ENCODE measurements at places on chromosomes 4 and X.
A peak's percentile ranks its signal among the peaks of the same experiment; 100 is the strongest.

- DNase-seq: no peak
- peaks cover 11% of the 10 kb centered on the region for H3K4me1 ChIP-seq
- no peak overlapping the region for H3K27ac ChIP-seq
Observed at GRCh38 chr4:80069108-80069836, 3.8 kb downstream of the ANTXR2 start.

- no peaks in the 10 kb centered on the region for H3K4me1 ChIP-seq
- no peaks in the 10 kb centered on the region for H3K27me3 ChIP-seq
- no peak for DNase-seq
- no peaks in the 10 kb centered on the region for H3K36me3 ChIP-seq
- H3K4me3 ChIP-seq: no peak overlapping the region
Observed at GRCh38 chr4:133081246-133081645, 67.8 kb upstream of the PCDH10 start.

DNA sequence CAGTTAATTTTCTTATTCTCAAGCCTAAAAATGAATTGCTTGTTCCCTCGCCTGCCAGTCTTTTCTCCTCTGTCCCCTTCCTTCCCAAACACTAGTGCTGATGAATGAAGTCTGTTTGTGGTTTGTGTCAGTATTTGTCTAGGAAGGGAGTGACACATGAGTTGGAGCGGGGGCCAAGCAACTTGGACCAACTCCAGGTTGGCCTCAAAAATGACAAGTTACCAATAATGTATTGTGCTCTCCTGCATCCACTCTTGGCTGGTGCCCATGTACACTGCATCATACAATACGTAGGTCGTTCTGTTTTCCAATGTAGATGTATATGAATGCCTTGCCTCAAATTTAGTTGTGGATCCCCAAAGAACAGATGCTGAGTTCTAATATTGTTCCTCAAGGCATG lies 223.0 kb upstream of the GPC4 start:
- H3K4me1 ChIP-seq: no peaks in the 10 kb centered on the region
- H3K27me3 ChIP-seq: no peaks in the 10 kb centered on the region
- H3K36me3 ChIP-seq: no peaks in the 10 kb centered on the region
- no peak overlapping the region for H3K4me3 ChIP-seq

GRCh38 chr4:99832321-99832720 lies 15.7 kb downstream of the DAPP1 start:
- H3K4me1 ChIP-seq: no peaks in the 10 kb centered on the region
- H3K36me3 ChIP-seq: no peaks in the 10 kb centered on the region
- DNase-seq: peak; percentile 43
- H3K27me3 ChIP-seq: no peaks in the 10 kb centered on the region
- H3K27ac ChIP-seq: no peak overlapping the region

DNA sequence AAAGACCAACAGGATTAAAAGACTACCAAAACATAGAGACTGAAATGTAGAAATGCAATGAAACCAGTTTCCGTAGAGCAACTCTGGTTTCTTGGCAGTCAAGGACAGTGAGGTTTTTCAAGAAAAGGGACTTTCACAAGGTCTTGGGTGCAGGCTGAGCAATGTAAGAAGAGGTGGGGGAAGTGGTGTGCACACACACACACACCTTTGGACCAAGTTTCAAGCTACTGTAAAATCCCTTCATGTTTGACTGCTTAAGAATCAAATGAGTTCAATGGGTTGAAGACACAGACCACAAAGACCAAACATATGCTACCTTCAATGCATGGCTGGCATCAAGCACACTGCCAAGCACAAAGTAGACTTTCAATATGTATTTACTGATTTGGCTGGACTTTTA lies 17.8 kb upstream of the MCF2 start:
- no peak for DNase-seq
- no peaks in the 10 kb centered on the region for H3K4me1 ChIP-seq
- H3K36me3 ChIP-seq: no peaks in the 10 kb centered on the region
- no peak overlapping the region for H3K4me3 ChIP-seq
- no peaks in the 10 kb centered on the region for H3K27me3 ChIP-seq
- no peak overlapping the region for H3K27ac ChIP-seq

GRCh38 chr4:133474501-133474900 lies 325.4 kb downstream of the PCDH10 start:
- no peak overlapping the region for H3K27ac ChIP-seq
- H3K4me3 ChIP-seq: no peak overlapping the region
- no peaks in the 10 kb centered on the region for H3K4me1 ChIP-seq
- DNase-seq: no peak

GRCh38 chr4:95674521-95674981 lies 125.8 kb upstream of the UNC5C start:
- no peaks in the 10 kb centered on the region for H3K4me1 ChIP-seq
- peak; percentile 26 for DNase-seq
- H3K4me3 ChIP-seq: no peak overlapping the region
- H3K36me3 ChIP-seq: no peaks in the 10 kb centered on the region
- H3K27ac ChIP-seq: no peak overlapping the region

DNA sequence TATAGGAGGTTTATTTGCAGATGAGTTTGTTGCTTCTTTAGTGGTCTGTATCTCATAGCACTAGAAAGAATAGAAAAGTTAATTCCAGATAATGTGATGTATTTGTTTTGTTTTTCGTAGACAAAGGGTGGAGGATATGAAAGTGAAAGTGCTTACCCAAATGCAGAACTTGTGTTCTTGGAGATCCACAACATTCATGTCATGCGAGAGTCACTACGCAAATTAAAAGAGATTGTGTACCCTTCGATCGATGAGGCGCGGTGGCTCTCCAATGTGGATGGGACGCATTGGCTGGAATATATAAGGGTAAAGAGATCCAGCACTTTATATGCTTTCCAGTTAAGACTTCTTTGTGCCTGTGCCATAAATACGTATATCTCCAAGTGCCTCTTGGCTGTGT lies 43.3 kb downstream of the MTMR1 start:
- no peak overlapping the region for H3K27ac ChIP-seq
- no peaks in the 10 kb centered on the region for H3K4me1 ChIP-seq
- no peaks in the 10 kb centered on the region for H3K27me3 ChIP-seq
- no peak overlapping the region for H3K4me3 ChIP-seq

GRCh38 chr4:31187979-31188378 lies 467.8 kb downstream of the PCDH7 start:
- no peak overlapping the region for H3K4me3 ChIP-seq
- H3K27me3 ChIP-seq: no peaks in the 10 kb centered on the region
- DNase-seq: no peak
- no peak overlapping the region for H3K27ac ChIP-seq
- H3K4me1 ChIP-seq: no peaks in the 10 kb centered on the region

DNA sequence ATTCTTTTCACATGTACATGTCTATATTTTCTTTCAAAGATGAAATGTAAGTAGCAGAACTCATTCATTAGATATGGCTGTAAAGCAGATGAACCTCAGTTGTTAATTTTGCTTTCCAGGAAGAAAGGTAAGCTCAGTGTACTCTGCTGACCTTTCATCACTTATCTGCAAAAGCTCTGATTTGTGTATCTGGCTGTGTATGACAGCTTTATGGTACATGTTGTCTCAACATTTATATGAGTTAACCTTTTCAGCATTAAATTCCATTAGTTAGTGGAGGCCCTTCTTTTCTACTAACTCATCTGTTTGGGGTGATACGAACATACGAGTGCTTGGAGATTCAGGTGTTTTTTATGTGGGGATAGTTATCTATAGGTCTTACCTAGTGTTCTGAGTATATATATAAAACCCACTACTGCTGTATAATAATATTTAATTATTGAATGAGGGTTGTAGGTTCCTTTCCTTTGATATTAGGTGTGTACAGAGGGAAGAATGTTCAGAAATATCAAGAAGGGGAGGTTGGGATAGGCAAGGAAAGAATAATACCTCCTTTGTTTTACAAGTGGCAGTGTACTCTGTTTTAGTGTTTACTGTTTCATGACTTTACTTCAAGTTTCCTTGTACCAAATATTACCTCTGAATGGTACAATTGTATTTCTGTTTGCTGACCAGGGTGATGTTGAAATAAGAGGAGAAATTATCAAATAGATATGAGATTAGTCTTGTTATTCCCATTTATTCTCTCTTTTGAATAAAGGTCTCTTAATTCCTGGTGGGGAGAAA lies 395.5 kb downstream of the ARHGAP24 start:
- no peak for DNase-seq
- H3K27me3 ChIP-seq: no peaks in the 10 kb centered on the region
- H3K36me3 ChIP-seq: no peaks in the 10 kb centered on the region
- no peaks in the 10 kb centered on the region for H3K4me1 ChIP-seq
- no peak overlapping the region for H3K4me3 ChIP-seq

GRCh38 chrX:118526149-118526548 lies 30.5 kb downstream of the DOCK11 start:
- no peak overlapping the region for H3K4me3 ChIP-seq
- H3K27me3 ChIP-seq: no peaks in the 10 kb centered on the region
- H3K4me1 ChIP-seq: no peaks in the 10 kb centered on the region
- no peak for DNase-seq
- no peak overlapping the region for H3K27ac ChIP-seq

GRCh38 chrX:68146054-68146453 lies 287.2 kb downstream of the OPHN1 start:
- H3K4me3 ChIP-seq: no peak overlapping the region
- peak; percentile 8 for DNase-seq
- H3K36me3 ChIP-seq: no peaks in the 10 kb centered on the region
- H3K27me3 ChIP-seq: no peaks in the 10 kb centered on the region
- H3K27ac ChIP-seq: no peak overlapping the region
- H3K4me1 ChIP-seq: no peaks in the 10 kb centered on the region

DNA sequence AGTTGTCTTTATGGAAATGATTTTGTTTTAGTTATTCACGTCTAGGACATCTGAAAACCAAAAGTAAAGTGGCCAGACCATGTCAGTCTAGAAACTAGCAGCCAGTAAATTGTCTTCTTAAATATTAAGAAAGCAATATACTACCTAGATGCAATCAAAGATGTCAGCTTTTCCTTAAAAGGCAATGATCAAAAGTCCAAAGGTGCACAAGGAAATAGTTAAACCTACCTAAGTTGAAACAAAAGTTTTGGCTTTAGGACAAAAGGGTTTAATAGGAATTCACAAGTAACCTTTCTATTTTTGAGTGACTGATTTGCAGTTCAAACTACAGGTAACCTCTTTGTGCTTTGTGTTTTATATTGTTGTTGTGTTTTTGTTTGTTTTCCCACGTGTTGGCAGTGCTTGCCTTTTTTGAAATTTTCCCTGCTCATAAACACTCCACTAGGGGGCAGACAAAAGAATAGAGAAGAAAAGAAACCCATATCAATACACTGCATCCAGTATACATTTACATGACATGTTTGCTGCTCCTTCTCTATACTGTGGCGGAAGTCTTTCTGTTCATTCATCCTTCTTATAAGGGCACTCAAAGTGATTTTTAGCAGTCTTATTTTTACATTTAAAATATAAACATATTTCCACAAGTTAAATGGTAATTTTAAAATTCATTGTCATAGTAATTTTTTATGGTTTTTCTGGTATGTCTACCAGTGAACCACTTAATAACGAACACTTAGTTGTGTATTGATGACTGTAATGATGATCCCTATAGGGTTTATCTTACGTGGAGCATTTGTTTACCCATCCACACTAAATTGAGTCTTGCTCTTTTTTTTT lies 62.7 kb downstream of the GAB1 start:
- no peak overlapping the region for H3K4me3 ChIP-seq
- no peaks in the 10 kb centered on the region for H3K36me3 ChIP-seq
- H3K27ac ChIP-seq: no peak overlapping the region

DNA sequence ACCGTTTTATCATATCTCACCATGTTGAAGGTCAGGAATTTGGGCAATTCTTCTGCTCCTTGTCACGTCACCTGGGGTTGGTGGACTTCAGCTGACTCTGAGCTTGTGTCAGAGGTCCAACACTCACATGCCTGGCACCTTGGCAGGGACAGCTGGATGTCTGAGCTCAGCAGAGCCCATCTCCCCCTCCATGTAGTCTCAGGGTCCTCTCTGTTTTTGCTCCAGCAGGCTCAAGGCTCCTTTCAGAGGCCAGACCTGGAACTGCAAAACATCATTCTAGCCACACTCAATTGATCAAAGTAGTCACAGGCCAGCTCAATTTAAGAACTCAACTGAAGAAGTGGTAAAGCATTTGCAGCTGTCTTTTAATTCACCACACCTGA lies 45.4 kb downstream of the EDNRA start:
- H3K36me3 ChIP-seq: no peaks in the 10 kb centered on the region
- no peak for DNase-seq
- no peak overlapping the region for H3K4me3 ChIP-seq
- H3K4me1 ChIP-seq: no peaks in the 10 kb centered on the region
- no peaks in the 10 kb centered on the region for H3K27me3 ChIP-seq

GRCh38 chr4:21887481-21887880 lies 61.1 kb downstream of the KCNIP4 start:
- H3K27me3 ChIP-seq: no peaks in the 10 kb centered on the region
- no peak overlapping the region for H3K27ac ChIP-seq
- H3K36me3 ChIP-seq: no peaks in the 10 kb centered on the region
- no peak overlapping the region for H3K4me3 ChIP-seq

- H3K27me3 ChIP-seq: no peaks in the 10 kb centered on the region
- H3K4me1 ChIP-seq: no peaks in the 10 kb centered on the region
- H3K27ac ChIP-seq: no peak overlapping the region
- no peak overlapping the region for H3K4me3 ChIP-seq
- H3K36me3 ChIP-seq: no peaks in the 10 kb centered on the region
- DNase-seq: no peak
Observed at GRCh38 chrX:143623657-143624056, 12.2 kb downstream of the SLITRK4 start.

DNA sequence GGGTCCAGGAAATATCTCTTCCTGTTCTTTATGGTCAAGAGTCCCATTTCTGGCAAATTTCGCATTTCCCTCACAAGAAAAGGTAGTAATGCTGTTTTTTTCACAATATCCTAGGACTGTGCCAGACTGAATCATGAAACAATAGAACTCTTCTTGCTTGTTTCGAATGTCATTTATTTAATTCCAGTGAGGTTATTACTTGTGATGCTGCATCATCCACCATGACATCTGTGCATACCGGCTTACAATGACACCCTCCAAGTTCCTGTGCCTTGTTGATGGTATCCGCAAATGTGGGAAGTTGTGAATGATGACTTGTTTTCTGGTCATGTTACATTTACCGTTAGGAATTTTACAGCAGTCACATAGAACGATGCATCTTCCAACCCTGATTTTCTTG lies 42.9 kb upstream of the SPRY1 start:
- H3K4me3 ChIP-seq: no peak overlapping the region
- no peaks in the 10 kb centered on the region for H3K4me1 ChIP-seq
- no peak for DNase-seq
- H3K27me3 ChIP-seq: no peaks in the 10 kb centered on the region
- H3K36me3 ChIP-seq: no peaks in the 10 kb centered on the region

DNA sequence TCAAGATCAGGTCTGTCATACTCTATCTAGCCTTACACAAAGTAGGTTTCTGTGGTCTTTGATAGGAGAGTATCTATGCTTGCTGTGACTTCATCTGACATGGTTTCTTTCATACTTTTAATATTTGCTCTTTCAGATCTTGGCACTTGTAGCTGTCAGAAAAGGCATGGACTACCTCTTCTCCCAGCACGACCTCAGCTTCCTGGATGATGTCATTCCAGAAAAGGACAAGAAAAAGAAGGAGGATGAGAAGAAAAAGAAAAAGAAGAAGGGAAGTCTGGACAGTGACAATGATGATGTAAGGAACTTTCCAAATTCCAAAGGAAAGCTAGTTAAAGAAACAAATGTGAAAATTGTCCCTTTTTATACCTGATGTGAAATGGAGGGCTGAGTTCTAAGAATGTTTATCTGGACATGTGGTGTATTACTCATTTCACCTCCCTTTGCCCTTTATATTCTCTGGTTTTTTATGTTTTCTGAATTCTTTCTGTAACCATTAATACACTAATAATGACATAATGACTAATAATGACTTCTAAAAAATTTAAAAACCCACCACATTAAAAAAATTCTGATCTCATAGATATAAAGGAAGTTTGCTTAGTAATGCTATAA lies 221.2 kb downstream of the SLC4A4 start:
- H3K4me3 ChIP-seq: no peak overlapping the region
- H3K36me3 ChIP-seq: no peaks in the 10 kb centered on the region
- no peak overlapping the region for H3K27ac ChIP-seq
- no peaks in the 10 kb centered on the region for H3K27me3 ChIP-seq
- DNase-seq: no peak

All from left lung (tissue), 14 donors.